NCI-H82 (cell line): ENCODE measurements at places on chromosomes 11 and 22.

DNA sequence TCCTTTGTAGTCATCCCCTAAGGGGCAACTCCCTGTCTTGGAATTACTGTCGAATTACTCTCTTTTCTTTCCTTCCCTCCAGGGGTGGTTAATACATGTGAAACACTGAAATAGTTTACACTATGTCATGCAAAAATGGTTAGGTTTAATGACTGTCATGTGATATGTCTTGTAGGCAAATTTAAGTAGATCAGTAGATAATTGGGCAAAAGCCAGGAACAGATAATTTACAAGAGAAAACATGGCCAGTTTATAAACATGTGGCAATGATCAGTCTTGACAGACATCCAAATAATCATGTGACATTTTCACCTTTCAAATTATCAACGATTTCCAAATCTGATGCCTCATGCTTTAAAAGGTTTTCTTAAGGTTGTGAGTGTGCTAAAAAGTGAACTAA is 3.9 kb downstream of the VWA5A start:
- no peak for DNase-seq

DNA sequence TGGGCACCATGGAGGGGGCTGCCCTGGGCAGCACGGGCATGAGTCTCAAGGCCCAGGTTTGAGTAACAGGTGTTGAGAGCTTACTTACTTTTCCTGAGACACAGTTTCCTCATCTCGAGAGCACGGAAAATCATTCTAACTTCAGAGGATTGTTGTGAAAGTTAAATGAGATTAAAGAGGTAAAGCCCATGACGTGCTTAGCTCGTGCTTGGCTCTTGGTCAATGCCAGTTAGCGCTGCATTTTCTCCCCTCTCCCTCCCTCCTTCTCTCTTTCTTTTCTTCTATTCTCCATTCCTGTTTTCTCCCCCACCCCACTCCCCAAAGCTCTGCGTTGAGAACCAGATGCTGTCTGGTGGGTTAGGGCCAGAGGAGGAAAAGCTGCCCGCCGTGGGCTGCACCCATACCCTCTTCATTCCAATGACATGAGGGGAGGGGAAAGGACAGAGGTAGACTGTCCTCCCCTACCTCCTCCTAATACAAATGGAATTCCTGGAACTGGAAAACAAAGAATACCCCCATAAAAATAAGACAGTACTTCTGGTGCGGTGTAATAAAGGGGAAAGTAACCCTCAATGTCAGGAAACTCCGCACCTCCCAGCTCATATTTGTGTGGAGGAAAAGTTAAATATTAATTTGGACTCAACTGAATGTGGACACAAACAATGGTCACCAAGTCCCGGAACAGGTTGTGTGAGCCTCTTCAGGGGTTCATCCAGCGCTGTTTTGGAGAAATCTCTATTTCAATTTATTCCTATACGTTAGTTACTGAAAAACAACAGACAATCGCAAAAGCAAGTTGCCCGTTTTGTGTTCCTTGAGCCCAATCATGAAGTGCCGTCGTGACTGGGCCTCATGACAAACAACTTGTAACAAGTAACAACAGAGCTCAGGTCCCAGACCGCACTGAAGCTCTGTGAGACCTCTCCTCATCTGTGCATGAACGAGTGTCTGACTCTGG is 54.8 kb upstream of the B3GAT1 start:
- no peak for DNase-seq

GRCh38 chr11:109731451-109731850 is 309.5 kb downstream of the C11orf87 start:
- DNase-seq: no peak

DNA sequence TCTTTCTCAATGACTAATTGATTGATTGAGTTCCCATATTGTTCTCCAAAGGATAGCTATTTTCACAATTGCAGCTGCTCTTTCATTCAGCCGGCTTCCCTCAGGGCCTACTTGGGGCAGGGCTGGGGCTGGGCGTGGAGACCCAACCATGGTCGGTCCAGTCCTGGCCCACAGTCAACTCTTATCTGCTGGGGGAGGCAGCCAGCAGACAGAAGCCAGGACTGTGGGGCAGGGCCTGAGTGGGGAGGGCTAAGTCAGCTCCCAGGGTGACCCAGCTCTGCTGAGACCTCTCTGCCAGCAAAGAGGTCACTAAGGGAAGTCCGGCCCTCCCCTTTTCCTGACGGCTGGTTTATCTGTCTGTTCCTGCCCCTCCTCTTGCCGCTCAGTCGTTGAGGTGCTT is 735.2 kb downstream of the TBC1D22A start:
- no peak for DNase-seq

GRCh38 chr11:41786087-41786486 is 326.6 kb upstream of the LRRC4C start:
- no peak for DNase-seq
